CD4-positive, CD25-positive, alpha-beta regulatory T cell (primary cell): ENCODE measurements at places on chromosomes 2 and 18.

GRCh38 chr2:24725956-24726355, 67.2 kb downstream of the PTRHD1 start:
- no peak for DNase-seq

GRCh38 chr2:156343940-156344301, 11.4 kb upstream of the NR4A2 start:
- DNase-seq: no peak

GRCh38 chr2:144631636-144632035, 111.7 kb upstream of the ZEB2 start:
- no peak for DNase-seq

GRCh38 chr2:46784278-46784677, 131.3 kb downstream of the MCFD2 start:
- no peak for DNase-seq

- DNase-seq: no peak
Observed at GRCh38 chr2:65688141-65688886, 255.9 kb upstream of the SPRED2 start.

GRCh38 chr2:128503399-128504245, 185.0 kb upstream of the HS6ST1 start:
- no peak for DNase-seq

DNA sequence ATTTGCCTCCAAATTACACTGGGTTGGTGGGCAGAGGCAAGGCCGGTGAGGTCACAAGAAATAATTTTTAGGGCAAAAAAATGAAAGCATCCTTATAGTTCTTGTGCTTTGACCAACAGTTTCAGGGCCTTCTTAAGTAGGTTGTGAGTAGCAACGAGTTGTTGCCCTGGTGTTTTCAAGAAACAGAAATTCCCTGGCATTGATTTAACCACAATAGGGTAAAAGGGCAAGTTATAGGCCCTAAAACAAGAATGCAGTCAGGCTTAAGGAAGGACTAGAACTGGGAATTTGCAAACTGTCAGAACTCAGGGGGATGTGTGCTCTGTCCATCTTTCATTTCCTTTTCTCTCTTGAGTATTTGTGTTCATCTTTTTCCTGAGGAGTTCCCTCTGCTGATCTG, 46.1 kb upstream of the STPG4 start:
- DNase-seq: no peak

DNA sequence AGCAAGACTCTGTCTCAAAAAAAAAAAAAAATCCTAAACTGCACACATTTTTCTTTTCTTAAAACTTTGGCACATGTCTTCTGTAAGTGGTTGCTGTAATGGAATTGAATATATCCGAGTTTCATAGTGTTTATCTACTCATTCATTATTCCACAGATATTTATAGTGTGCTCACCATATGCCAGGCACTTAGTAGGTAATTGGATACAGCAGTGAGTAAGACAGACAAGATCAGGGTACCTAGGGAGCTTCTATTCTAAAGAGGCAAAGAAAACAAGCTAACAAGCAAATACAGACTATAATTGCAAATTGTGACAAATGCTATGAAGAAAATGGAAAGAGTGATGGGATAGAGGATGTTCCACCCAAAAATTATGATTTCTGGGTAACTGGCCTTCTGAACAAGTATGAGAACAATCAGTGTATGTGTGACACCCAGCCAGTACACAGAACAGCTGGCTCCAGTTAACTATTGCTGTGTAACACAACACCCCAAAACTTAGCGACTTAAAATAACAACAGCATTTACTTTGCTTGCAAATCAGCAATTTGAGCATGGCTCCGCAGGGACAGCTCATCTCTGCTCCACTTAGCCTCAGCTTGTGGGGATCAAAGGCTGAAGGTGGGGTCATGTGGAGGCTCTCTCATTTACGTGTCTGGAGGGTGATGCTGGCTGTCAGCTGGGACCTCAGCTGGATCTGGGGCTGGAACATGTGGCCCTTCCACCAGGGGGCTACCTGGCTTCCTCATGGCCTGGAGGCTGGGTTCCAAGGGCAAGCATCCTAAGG, 224.9 kb downstream of the INSIG2 start:
- DNase-seq: no peak

GRCh38 chr2:8090748-8091700, 590.8 kb upstream of the ID2 start:
- no peak for DNase-seq

DNA sequence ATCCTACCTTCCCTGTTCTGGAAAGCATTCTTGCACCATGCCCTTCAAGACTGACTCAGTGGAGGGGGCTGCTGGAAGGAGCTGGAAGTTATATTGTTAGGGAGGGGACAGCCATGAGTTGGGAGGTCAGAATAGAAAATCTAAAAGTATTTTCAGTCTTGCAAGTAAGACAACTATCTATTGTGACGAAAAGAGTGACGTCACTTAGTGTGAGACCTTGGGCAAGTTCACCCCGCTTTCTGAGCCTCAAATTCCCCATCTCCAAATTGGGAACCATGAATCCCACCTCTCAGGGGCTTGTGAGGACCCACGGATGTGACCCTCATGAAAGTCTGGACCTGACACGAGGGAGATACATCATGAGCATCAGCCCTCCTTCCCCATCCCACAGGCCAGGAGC, 46.5 kb downstream of the FOSL2 start:
- DNase-seq: no peak
